A549 treated with ZK216348 at 1 μM for 4 hours (cell line): ENCODE measurements at places on chromosomes 2 and 18. TPM values are rescaled to one million over a fixed set of nuclear protein-coding genes. Genes with fewer than 3 reads are reported as not detected.

Gene NMUR1
- total RNA-seq: not detected in 5 replicates

Gene OSGEPL1
- total RNA-seq: 2.9 to 5.1 TPM (median 4.4 TPM) in 5 replicates

Gene ANKRD29
- total RNA-seq: 14.5 to 18.0 TPM (median 16.7 TPM) in 5 replicates

Gene TEKT4
- total RNA-seq: not detected in 5 replicates

Gene IL36A
- not detected in 5 replicates for total RNA-seq

Gene GBX2
- total RNA-seq: 1.5 to 3.1 TPM (median 2.9 TPM) in 5 replicates

Gene POTEC
- total RNA-seq: not detected in 5 replicates

Gene ASXL3
- not detected in 5 replicates for total RNA-seq

Gene GPAT2
- not detected in 5 replicates for total RNA-seq

Gene ASB18
- total RNA-seq: not detected in 5 replicates

Gene SMYD5
- total RNA-seq: 46.2 to 59.1 TPM (median 56.7 TPM) in 5 replicates

Gene CHRNG
- total RNA-seq: not detected in 5 replicates

Gene STARD7
- total RNA-seq: 83.5 to 103 TPM (median 95.6 TPM) in 5 replicates

Gene SKA1
- 9.7 to 15.0 TPM (median 12.4 TPM) in 5 replicates for total RNA-seq

Gene INHBB
- total RNA-seq: 12.6 to 25.0 TPM (median 20.7 TPM) in 5 replicates

Gene HMSD
- total RNA-seq: 0.28 to 4.2 TPM (median 0.61 TPM) in 4 of 5 replicates, not detected in the other

Gene LYPD6
- total RNA-seq: 0.06 to 0.19 TPM (median 0.11 TPM) in 4 of 5 replicates, not detected in the other

Gene NOL4
- total RNA-seq: not detected in 5 replicates

Gene SIX3
- 0.81 to 1.6 TPM (median 1.4 TPM) in 5 replicates for total RNA-seq

Gene NTSR2
- not detected in 5 replicates for total RNA-seq

Gene PLB1
- total RNA-seq: 1.5 to 1.9 TPM (median 1.8 TPM) in 5 replicates

Gene ZC3H6
- 0.26 to 0.85 TPM (median 0.33 TPM) in 5 replicates for total RNA-seq

Gene GYPC
- not detected in 5 replicates for total RNA-seq

Gene LHCGR
- not detected in 5 replicates for total RNA-seq

Gene SPDYA
- 0.14 to 0.33 TPM (median 0.27 TPM) in 4 of 5 replicates, not detected in the other for total RNA-seq

Gene UXS1
- 45.1 to 57.6 TPM (median 55.1 TPM) in 5 replicates for total RNA-seq

Gene WNT6
- 0.08 to 0.21 TPM (median 0.14 TPM) in 3 of 5 replicates, not detected in the others for total RNA-seq

Gene SLC4A3
- total RNA-seq: 1.9 to 4.4 TPM (median 3.2 TPM) in 5 replicates

Gene C2orf74
- total RNA-seq: 16.5 to 22.3 TPM (median 18.1 TPM) in 5 replicates
